Omental fat pad (tissue), 4 donors: ENCODE measurements at places on chromosomes 7 and 10. TPM values are rescaled to one million over a fixed set of nuclear protein-coding genes. Genes with fewer than 3 reads are reported as not detected.

GPR26 gene
- total RNA-seq, result not detected

PTN gene
- total RNA-seq, result 4.8 TPM

CNNM1 gene
- 1.8 TPM for total RNA-seq

MOGAT3 gene
- not detected for total RNA-seq

GRB10 gene
- total RNA-seq, result 100 TPM

NEUROG3 gene
- 0.60 TPM for total RNA-seq

GIMAP4 gene
- total RNA-seq, result 41.7 TPM

- DNase-seq, result no peak
Measured at GRCh38 chr10:84727398-84727797, 399.0 kb downstream of the CCSER2 start.

DNA sequence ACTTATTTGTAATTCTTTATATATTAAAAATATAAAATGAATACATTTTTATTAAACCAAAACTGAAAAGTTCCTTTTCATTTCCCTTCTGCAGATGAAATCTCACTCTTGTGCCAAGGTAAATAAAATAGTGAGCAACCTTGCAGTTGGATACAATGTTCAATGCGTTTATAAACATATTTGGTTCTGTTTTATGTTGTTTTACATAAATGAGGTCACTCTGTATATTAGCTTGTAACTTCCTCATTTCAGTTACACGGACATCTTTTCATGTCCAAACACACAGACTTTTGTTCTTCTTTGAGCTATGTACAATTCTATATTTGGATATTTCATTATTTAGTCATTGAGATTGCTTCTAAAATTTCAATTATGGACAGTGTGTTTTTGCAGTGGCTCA lies 107.7 kb downstream of the BBS9 start:
- no peak for DNase-seq

- DNase-seq, result no peak
Measured at GRCh38 chr7:155584763-155585531, 38.6 kb upstream of the CNPY1 start.

DNA sequence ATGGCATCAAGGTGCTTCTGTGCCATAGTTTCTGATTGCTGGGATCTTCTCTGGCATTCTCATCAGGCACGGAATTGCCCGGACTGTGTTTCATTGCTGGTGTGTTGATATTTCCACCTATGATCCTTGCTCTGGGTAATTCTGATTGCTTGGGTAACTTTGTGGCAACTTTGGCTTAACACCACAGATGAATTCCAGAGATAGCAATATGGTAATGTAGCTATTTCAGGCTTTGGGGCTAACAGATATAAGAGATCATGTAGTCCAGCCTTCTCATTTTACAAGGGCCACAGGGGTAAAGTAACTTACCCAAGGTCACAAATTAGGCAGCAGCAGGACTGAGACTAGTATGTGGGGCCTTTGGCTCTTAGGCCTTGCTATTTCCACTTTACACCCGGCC lies 53.9 kb upstream of the PLPP4 start:
- no peak for DNase-seq

DNA sequence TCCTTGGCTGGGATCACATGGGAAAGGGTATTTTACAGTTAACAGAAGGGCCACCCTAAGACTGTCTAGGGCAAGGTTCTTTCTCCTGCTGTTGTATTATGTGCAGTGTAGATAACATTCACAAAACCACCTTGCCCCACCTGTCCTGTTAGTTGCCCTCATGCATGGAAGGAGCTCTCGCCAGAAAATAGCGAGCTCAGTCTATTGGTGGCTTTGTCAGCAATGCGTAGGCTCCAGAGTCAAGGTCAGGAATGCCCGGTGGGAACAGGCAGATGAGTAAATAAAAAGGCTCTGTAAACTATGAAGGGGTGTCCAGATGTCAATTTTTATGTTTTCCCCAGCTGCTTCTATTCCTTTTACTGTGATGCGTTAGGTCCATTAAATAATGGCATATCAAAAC lies 107.1 kb upstream of the WDR11 start:
- no peak for DNase-seq

GRCh38 chr10:87817609-87818504 lies at the start of gene ATAD1:
ATAD1 (minus strand) TSS chr10:87818226; CDS start chr10:87814599, 3,627 bp downstream.
- DNase-seq, result peak; percentile 45

GRCh38 chr10:70575874-70576802 lies 26.4 kb downstream of the PRF1 start:
- no peak for DNase-seq

DNA sequence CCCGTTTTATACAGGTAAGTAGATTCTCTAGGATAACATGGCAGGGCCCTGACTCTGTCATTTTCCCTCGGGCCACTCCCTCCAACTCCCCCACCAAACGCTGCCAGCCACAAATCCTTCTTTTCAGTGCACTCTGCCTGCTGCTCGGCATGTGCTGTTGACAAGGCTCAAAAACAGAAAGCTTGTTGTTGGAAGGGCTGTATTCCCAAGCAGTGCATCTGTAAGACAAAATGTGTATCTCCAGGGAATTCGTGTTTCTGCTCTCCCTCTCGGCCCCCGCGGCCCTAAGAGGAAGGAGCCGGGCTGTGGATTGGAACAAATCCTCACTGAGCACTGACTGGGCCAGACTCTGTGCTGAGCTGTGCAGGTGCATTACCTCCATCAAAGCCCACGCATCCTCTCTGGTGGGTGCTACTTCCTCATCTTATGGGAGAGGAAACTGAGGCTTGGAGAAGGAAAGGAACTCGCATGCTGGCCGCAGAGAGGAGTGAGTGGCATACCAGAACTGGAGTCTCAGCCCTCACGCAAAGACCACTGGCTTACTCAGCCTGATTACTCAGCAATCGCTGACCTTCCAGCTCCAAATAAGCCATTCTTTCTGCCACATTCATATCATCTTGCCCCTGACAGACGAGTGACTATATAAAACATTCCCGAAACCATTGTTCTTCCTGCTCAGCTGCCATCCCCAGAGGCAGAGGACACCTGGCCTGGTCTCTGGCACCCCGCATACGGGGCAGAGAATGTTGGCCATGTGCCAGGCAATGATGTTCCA lies 33.5 kb upstream of the ENO4 start:
- no peak for DNase-seq

DNA sequence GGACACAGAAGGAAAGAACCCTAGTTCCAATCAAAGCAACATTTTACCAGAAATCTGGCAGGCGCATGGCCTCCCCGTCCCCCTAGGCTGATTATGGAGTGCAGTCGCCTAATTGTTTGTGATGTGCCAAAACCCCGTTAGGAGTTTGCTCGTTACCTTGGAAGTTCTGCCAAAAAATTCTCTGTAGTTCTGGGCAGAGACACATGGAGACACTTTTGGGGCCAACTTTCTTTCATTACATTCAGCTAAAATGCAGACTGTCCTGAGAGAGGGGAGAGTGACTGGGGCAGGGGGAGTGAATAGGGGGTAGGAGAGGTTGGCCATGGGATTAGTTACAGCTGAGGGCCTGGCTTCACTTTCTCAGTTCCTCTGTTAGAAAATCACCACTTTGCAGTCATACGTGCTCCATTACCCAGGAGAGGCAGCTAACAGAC lies 158.0 kb upstream of the NPVF start:
- DNase-seq, result no peak

- DNase-seq, result no peak
Measured at GRCh38 chr7:140982508-140982907, 32.2 kb downstream of the MRPS33 start.
